ENCODE measurements at places on chromosomes 16 and 17.

DNA sequence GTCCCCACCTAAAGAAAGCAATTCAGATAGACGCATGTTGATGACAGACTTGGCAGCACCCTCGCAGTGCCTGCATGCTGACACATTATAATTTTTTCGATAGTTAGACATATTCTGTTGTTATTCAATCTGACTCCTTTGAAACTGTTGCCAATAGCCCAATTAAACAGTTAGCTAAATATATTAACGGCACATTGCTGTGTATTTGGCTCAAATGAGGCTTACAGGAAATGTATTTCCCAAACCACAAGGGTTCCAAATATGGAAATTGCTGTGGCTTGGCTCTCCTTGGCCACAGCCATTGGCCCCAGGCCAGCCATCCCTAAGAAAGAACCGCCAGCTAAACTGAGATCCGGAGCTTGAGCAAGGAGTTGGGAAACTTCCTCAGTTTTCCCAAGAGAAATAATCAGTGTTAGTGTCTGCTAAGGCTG is 31.1 kb downstream of the C16orf82 start:
- DNase-seq = no peak

DNA sequence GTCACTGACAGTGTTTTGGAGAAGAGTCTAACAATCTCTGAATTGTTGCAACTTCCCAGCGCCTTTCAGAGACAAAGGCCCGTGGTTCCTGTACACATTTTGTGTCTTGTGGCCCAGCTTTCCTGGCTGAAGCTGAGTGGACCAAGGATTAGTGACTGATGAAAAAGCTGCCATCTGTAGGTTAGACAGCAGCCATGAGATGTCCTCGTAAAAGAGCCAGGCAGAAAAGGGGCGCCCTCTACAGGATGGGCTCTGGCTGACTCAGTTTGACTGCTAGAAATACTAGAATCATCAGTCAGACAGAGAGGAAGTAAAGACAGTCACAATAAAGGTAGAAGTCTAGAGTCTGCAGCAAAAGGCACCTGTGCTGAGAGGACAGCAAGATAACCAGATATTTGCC is 26.5 kb upstream of the NF1 start:
- peak; percentile 3 for DNase-seq

DNA sequence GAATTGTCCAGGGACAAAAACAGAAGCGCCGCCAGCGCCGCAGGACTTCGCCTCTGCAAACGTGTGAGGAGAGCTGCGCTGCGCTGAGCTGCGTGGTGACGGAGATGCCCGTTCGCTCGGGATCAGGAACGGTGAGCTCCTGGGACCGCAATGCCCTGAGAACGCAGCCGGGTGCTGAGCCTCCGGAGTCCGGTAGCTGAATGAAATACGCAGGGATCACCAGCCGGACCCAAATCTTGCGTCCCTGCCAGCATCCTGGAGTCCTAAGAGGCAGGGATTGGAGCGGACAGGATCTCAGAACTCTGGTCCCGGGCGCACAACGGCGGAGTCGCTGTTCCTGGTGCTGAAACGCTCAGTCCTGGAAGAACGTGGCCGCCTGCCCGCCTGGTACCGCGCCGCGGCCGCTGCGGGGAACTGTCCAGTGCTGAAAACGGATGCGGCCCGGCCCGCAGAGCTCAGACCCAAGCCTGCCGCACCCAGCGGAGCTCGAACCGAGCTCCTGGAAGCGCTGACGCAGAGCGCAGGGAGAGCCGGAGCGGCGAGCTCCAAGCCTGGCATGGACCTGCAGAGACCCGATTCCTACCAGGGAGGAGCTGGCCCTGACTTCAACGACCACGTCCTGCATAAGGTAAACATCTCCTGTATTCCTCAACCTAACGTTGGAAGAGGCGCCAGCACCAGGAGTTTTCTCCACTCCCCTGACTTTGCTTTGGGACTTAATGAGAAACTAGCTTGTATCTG is 41.5 kb downstream of the CD300LF start:
- peak; percentile 70 for DNase-seq

DNA sequence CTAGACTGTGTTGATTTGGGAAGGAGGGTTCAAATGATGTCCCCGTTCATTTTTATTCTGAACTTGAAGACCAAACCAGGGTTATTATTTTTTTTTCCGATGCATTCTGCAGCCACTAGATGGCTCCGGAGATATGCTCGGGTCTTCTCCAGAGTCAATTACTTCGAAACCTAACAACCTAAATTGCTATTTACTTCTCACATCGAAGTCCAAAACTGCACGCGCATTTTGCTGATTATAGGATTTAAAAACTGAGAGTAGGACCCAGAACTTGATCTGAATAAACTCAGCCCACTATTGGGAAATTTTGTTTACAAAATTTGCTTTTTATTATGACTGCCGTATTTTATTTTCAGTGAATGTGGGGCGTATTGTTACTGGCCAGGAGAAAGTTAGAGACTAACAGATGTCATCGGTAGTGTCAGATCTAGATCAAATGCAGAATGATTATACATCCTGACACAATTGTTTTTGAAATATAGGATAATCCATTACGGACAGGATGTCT is 263.8 kb downstream of the HS3ST3A1 start:
- DNase-seq = no peak

GRCh38 chr16:49094471-49094870 is 187.2 kb downstream of the CBLN1 start:
- DNase-seq = no peak

- DNase-seq = no peak
Measured at GRCh38 chr16:13780406-13781168, 139.4 kb upstream of the ERCC4 start.

DNA sequence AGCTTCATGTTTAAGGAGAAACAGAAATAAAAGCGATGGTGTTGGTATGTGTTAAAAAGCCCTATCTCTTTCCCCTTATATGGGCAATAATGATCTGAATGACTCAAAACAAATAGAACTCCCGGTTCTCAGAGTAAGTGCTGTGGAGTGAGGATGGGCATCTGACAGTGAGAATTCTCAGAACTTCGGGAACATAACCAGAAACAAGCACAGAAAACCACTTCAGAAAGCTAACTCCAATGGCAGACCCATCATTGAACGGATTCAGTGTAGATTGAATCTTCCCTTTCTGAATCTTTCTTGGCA is 67.2 kb downstream of the CDH8 start:
- no peak for DNase-seq

DNA sequence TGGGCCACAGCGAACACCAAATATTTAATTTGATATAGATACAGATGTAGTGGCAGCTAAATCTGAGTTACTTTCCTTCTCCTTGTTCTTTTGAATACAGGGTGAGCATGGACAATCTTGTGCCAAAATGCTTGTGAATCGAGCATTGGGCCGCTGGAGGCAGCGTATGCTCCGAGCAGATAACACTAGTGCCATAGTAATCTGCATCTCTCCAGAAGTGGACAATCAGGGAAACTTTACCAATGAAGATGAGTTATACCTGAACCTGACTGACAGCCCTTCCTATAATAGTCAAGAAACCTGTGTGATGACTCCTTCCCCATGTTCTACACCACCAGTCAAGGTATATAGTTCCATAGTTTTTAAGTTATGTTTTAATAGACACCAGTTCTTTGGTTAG is 21.2 kb upstream of the BCAS3 start:
- DNase-seq = no peak

- DNase-seq = no peak
Measured at GRCh38 chr17:72344613-72345012, 223.8 kb downstream of the SOX9 start.

GRCh38 chr17:15049795-15050160 is 215.3 kb downstream of the PMP22 start:
- DNase-seq = no peak

GRCh38 chr17:17440010-17440843 is 36.6 kb upstream of the MED9 start:
- peak; percentile 34 for DNase-seq

DNA sequence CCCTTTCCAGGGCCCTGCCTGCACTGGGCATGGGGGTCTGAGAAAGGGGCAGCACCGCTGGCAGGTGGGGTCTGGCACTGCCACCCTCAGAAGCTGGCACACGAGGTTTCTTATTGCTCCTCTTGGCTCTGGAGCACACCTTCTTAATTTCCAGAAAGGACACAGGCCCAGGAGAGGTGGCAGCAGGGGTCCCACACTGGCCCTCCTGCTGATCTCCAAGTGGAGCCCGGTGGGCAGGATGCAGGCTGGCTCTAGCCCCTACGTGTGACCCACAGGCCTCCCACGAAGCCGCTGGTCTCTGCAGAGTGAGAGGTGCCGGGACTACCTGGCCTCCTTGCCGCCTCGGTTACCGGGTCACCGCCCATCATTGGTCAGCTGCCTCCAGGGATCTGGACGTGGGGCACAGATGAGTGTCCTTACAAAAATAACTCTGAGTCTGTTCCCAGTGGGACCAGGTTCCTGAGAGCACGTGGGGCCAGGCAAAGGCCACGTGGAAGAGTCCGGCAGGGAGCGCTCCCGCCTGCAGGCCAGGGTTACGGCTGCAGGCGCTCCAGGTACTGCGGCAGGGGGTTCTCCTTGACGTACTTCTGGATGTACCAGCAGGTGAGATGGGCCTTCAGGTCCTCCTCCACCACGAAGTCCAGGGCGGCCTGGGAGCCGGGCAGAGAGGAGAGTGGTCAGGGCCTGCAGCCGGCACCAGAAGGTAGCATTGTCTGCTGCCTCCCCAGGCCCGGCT is 10.3 kb downstream of the NATD1 start:
- DNase-seq = no peak

GRCh38 chr17:14510136-14510535 is 209.3 kb downstream of the HS3ST3B1 start:
- no peak for DNase-seq

DNA sequence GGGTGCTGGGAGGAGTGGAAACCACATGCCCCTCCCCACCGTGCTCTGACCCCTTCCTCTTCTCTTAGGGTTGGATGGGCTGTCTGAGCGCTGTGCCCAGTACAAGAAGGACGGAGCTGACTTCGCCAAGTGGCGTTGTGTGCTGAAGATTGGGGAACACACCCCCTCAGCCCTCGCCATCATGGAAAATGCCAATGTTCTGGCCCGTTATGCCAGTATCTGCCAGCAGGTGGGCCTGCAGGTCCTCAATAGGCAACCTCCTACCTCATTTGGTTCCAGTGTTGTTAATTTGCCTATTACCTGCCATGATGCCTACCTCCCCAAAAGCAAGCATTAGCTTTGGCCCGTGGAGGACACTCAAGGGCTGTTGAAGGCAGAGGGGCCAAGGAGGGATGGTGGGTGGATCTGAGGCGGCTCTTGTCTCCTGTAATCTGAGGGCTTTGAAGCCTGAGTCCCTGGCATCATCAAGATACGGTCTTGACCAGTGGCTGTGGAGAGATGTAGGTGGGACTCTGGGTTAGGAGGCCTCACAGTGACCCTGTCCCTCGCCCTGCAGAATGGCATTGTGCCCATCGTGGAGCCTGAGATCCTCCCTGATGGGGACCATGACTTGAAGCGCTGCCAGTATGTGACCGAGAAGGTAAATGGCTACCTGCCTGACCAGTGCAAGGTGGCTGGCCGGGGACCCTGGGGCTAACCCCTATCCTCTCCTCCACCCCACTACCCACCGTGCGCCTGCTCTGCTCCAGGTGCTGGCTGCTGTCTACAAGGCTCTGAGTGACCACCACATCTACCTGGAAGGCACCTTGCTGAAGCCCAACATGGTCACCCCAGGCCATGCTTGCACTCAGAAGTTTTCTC is 3.4 kb downstream of the ALDOA start:
- DNase-seq = peak; percentile 67

GRCh38 chr17:55402374-55402773 is 19.3 kb downstream of the MMD start:
- DNase-seq = no peak

- DNase-seq = no peak
Measured at GRCh38 chr17:12107905-12108304, 87.2 kb downstream of the MAP2K4 start.

DNA sequence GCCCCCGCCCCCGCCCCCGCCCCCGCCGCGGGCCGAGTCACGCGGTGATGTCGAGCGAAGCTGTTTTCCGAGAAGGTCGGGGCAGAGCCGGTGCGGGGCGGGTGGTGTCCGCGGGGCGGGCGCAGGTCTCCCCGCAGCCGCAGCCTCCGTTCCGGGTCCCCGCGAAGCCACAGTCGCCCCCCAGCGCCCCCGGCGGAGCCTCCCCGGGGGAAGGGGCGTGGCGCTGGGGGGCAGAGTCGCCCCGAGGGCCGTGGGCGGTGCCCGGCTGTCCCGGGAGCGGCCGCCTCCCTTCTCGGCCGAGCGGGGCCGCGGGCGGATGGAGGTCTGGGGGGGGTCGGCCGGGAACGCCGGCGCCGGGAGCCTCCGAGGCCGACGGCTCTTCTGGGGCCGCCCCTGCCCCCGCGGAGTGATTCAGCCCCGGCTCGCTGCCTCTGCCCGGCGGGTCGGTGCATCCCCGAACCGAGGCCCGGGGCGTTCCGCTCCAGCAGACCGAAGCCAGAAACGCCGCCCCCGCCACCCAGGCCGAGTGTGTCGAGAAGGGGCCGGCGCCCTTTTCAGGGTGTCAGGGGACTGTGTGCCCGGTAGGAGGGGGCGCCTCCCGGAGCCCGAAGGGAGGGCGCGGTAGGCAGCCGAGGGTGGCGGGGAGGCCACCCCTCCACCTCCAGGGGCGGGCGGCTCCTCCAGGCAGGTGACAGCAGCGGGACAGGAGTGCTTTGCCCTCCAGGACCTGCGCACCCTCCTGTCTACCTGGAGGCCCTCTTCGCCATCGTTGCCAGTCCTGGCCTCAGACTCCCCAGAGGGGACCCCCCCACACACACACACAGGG is 1.7 kb downstream of the METRNL start:
- DNase-seq = peak; percentile 16

DNA sequence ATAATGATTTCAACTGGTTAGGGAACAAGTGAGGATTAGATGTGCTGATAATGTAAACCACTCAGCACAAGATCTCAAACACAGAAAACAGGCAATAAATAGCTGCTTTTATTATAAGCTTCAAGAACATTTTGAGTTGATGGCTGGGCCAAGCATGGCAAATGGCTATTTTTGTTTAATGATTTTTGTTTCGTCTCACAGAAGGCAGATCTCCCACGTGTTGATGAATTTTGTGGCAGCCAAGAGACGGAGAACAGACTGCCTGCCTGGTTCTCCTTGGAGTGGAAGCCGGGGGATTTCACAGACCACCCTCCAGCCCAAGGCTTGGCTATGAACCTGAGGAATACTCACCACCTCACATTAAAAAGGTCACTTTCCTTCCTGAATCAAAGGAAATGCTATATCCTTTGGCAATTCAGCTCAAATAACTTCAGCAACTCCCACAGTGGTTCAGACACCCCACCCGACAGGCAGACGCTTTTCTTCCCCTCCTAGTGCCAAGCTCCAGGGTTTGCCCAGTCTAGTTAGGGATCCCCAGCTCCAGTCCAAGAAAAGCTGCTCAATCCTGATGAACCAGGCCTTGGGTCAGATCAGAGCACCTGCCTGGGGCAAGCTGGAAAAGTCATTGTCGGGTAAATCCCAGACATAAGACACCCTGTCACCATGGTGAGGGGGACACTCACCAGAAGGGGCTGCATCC is 593.5 kb downstream of the TOX3 start:
- DNase-seq = no peak

- no peak for DNase-seq
Measured at GRCh38 chr16:85360323-85361277, 248.3 kb upstream of the CIBAR2 start.

GRCh38 chr16:76193906-76194615 is 83.1 kb upstream of the CNTNAP4 start:
- no peak for DNase-seq

Data from stimulated activated naive CD4-positive, alpha-beta T cell (primary cell).